ENCODE measurements at places on chromosomes 3 and 15.

GRCh38 chr3:168470380-168470779 lies 374.7 kb upstream of the GOLIM4 start:
- no peak for DNase-seq

DNA sequence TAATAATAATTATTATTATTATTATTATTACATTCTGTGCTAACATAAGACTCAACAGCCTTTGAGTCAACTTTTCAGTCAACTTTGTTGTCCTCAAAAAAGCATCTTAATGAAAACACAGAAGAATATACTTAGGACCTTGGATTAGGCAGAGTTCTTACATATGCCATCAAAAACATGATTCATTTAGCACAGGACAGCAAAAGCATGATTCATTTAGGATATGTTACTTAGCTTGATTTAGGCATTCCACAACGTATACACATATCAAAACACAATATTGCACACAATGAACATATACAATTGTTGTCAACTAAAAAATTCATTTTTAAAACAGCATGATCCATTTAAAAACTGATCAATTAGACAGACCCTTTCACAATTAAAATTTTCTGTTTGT lies 213.0 kb downstream of the FMN1 start:
- DNase-seq = no peak

GRCh38 chr15:75695220-75695619 lies 17.4 kb downstream of the CSPG4 start:
- peak; percentile 67 for DNase-seq

DNA sequence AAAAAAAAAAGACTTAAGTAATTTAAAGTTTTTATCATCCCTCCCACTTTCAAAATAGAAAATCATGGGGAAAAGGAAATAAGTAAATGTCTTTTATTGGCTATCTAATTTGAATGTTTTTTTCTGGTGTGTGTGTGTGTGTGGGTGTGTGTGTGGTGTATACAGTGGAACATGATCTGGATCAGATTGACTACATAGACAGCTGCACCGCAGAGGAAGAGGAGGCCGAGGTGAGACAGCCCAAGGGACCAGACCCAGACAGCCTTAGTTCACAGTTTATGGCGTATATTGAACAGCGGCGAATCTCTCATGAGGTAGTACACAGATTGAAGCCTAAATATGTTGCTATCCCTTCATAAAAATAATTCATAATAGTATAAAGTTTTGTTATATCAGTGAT lies 44.5 kb downstream of the LRCH3 start:
- peak; percentile 46 for DNase-seq

GRCh38 chr3:109995377-109995776 lies 658.0 kb upstream of the DPPA4 start:
- DNase-seq = no peak

GRCh38 chr15:43518197-43518761 lies 871 bp downstream of the MAP1A start:
- no peak for DNase-seq

DNA sequence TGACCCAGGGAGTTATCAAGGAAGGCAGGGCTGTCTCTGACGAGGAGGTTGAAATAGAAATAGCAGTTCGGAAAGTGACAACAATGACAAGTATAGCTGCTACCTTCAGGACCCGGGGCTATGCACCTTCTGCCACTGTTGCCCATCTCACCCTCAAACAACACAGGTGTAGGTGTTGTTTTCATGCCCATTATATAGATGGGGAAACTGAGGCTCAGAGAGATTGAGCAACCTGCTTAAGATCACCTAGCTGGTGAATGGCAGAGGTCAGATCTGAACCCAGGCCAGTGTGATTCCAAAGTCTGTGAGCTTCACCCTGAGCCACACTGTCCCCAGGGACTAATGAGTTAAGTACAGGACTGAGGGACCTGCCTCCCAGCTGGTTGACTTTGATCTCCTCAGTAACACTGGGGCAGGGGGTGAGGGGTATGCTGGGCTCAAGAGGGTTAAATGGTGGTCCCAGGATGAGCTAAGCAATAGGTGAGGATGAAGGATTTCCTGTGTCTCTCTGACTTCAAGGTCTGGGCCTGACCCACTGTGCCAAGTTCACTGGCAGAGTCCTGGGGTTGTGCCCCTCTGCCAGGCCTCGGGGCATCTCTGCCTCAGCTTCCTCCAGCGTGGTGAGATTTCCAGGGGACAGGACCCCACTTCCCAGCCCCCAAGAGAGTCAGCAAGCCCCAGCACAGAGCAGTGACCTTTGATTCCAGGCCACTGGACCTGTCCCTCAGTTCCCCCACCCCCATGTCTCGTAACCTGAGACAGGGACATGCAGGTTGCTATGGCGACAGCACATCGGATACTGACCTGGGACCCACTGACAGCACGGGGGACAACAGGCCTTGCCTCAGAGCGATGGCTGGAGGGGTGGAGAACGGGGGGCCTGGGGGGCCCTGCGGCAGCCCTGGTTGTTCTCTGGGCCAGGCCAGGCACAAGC lies 35.0 kb downstream of the ATP2B2 start:
- DNase-seq = no peak

- DNase-seq = no peak
These were observed 111.6 kb upstream of the PHLDB2 start for GRCh38 chr3:111747490-111747889.

DNA sequence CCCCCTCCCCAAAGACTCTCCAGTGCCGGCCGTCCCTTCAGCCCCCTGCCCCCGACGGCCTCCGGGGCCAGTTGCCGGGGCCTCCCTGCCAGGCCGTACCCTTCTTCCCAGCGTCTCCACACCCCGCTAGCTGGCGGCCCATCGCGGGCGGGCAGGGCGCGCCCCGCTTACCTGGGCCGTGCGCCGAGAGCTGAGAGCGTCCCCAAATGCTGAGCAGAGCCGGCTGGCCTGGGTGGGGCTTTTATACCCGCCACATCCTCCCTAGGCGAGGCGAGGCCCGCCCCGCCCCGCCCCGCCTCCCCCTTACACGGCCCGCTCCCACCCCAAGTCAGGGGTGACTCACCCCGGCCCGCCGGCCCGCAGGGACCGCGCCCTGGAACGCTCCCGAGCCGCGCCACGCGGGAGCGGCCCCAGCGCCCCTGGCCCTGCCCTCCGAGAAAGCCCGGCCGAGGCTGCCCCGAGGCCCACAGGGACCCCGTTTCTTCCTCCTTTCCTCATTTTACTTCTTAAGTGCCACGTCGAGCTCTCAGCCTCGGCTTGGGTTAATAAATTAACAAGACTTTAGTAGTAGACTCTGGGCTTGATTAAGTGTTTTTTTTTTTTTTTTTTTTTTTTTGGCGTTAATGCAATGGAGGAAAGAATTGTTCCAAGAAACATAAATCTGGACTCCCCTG lies at the start of gene ANXA2:
TSS of gene ANXA2 (minus strand) at position 215 of the 674 bp plus-strand sequence. CDS start 11,911 bp downstream, outside the sequence.
- peak; percentile 90 for DNase-seq

GRCh38 chr15:43151688-43152087 lies 18.3 kb downstream of the TMEM62 start:
- no peak for DNase-seq

GRCh38 chr3:187186801-187187421 lies 10.4 kb upstream of the RTP1 start:
- no peak for DNase-seq

- no peak for DNase-seq
These were observed 19.7 kb upstream of the CLN6 start for GRCh38 chr15:68249058-68249713.

- DNase-seq = peak; percentile 70
These were observed 67.1 kb upstream of the CDV3 start for GRCh38 chr3:133506215-133506901.

DNA sequence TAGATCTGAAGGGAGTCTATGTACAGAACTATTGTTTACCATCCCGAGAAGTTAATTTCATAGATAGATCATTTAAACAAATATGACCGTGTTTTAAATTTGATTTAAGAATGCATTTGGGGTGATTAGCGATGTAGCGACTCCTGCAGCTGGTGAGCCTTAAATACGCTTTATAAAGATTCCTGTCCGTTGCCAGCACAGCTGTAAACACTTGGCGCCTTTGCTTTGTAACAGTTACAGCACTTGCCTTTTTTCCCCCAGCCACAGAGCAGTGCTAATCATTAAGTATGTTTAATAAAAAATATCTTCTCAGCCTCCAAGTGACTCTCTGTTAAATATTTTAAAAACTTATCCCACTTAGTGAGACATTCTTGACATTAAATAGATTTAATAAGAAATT lies 333.8 kb downstream of the FEZF2 start:
- DNase-seq = no peak

- no peak for DNase-seq
These were observed 66.7 kb upstream of the TNIK start for GRCh38 chr3:171526869-171527268.

All from GM10248 (cell line).